Activated T-helper 1 cell treated with anti-CD3 and anti-CD28 coated beads, Interleukin-2, amount 50 U/mL, for 16 hours (primary cell): ENCODE measurements at places on chromosomes 6 and 20.

DNA sequence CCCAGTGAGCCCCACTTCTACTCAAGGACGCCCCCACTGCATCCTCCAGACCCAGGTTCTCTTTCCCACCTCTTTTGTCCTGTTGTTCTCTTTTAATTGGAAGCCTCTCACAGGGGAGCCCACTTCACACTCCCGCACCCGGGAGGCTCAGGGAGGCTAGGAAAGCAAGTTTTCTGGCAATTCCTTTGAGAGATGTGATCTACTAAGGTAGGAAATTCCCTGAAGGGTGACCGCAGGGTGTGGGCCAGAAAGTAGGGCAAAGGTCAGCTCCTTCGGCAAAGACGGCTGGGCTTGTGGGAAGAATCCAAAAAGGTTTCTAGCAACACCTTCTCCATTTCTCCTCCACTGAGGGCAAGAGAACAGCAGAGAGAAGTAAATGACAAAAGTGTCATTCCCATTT lies 98.1 kb upstream of the PTPN1 start:
- DNase-seq, result no peak

DNA sequence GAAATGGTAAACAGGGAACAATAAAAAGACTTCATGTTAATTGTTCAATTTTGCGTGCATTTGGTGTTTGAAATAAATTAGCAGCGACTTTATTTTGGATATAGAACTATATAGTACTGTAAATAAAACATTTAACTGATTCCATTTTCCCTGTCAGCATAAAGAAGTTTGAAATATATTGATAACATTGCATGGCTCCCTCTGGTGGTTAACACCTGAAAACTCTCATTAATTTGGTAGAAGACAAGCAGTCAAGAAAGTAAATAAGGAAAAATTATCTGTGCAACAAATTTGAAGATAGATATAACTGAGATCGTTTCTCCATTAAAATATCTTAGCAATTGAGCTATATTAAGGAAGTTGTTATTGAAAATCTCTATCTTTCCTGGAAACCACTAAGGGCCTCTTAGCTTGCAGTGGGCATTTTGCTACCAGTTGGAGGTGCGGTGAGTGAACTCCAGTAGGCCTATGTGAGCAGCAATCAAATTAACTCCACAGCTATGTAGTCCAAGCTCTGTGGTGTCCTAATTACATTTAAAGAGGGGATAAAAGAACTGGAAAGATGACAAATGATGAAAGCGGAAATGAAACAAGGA lies 435.7 kb upstream of the FKBP1C start:
- DNase-seq, result no peak

- DNase-seq, result no peak
These were observed 142.0 kb downstream of the RNASET2 start for GRCh38 chr6:166814390-166814789.

DNA sequence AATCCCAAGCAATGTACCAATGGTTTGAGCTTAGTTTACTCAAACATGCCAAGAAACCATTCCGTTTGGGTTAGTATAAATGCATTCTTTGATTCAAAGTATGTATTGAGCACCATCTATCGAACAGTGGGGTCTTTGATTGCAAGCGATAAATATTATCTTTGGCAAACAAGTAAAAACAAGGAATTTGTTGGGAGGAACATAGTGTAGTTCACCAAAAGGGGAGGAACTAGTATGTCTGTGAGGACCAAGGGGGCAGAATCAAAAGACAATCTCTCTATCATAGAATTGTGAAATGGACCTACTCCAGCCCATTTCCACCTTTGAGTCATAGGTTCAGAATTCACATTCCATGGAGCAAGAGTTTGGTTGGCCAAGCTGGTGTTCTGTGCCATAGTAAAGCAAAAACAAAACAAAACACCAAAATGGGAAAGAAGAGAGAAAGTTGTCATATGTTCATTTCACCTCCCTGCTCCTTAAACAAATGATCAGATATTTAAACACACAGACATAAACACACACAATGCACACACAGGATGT lies 266.0 kb downstream of the TSHZ2 start:
- no peak for DNase-seq

GRCh38 chr20:44495257-44495656 lies 19.6 kb downstream of the TTPAL start:
- DNase-seq, result no peak

- no peak for DNase-seq
These were observed 253.0 kb downstream of the QKI start for GRCh38 chr6:163667372-163668060.

DNA sequence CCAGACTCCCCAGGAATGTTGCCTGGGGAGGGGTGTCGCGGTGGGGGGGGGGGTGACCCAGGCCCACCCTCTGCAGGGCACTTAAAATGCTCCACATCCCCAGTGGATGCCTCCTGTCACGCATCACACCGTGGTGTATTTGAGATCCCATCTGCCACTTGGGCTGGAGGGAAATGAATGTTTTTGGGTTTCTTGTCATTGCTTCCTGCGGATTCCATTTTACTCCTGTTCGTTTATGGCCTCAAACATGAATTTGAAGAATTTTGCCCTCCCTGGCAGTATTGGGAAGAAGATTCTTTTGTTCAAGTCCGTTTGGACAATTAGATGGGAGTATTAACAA lies 544 bp upstream of the KHDC1 start:
- no peak for DNase-seq

DNA sequence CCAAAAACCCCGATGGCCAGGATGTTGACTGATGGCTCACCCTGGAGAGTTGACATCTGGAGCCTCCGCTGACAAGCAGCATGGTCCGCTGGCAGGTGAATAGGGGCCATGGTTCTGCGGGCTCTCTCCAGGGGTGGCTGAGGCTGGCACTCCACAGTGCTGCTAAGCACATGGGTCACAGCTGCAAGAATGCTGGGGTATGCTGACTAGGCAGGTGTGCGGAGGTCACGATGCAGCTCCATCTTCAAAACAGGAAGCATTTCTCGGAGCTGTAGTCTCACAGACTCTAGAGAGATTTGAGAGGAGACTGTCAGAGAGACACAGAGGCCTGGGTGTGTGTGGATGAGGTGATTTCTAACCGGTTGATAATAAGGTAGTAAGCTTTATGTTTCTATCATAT lies 341.6 kb downstream of the NRN1 start:
- no peak for DNase-seq

DNA sequence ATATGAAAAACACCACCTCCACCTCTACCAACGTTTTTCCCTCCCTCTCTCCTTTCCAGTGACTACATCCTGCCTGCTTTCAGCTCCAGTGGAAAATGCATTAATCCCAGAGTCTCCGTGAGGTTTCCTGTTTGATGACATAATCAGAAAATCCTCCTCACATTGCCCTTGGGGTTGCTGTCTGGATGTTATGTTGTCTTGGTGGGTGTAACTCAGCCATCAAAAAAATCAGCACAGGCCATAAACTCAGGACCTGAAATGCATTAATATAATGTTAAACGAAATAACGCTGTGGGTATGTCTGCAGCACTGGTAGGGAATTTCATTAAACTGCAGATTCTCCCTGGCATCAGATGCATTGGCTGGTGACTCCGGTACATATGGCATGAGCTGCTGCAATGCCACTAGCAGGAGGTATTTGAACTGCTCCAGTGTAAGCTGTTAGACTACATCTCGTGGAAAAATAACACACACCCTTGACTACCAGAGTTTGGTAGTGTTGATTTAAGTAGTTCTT lies 297.8 kb downstream of the PRL start:
- no peak for DNase-seq

DNA sequence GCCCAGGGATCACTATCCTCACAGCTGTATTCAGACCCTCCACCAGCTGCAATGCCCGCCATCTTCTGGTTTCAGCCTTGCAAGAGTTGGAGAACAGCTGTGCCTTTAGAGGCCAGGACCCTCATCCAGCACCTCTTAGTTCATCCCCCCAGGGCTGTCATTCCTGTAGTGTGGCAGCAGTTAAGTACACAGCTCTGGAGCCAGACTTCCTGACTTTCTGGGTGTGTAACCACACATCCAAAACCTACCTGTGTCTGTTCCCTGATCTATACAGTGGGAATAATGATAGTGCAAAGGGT lies 452 bp upstream of the TREM2 start:
- DNase-seq, result no peak

GRCh38 chr6:32176476-32177182 lies 745 bp upstream of the AGPAT1 start:
- no peak for DNase-seq

- no peak for DNase-seq
These were observed 124.3 kb downstream of the SCML4 start for GRCh38 chr6:107699697-107700325.

DNA sequence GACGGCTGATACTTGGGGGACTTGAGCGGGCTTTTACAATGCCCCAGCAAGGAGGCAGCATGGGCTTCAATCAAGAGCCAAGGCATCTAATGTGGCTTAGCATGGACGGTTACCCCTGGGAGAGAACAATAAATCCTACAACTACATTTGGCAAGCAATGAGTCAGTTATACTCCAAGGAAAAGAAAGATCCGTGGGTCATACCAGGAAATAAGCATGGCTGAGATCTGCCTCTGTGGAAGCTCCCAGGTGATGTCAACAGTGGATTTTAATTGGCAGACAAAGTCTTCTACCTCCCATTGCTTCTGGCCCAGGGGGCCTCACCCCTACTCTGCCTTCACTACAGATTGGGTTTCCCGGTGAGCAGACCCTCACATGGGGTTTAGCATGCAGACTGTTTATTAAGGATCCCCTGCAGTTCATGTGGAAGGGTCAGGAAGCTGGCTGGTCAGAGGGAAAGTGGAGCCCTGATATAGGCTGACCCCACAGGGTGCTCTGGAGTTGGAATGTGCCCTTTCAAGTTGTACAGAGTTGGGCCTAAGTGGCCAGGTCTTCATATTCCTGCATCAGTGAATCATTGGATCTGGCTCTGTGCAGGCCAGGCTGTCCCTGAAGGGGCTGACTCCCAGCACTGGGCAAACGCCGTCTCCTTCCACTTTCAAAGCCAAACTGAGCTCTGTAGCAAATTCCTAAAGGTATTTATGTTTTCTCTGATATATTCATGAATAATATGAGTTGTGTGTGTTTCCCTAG lies 91.3 kb upstream of the GGTLC1 start:
- no peak for DNase-seq

DNA sequence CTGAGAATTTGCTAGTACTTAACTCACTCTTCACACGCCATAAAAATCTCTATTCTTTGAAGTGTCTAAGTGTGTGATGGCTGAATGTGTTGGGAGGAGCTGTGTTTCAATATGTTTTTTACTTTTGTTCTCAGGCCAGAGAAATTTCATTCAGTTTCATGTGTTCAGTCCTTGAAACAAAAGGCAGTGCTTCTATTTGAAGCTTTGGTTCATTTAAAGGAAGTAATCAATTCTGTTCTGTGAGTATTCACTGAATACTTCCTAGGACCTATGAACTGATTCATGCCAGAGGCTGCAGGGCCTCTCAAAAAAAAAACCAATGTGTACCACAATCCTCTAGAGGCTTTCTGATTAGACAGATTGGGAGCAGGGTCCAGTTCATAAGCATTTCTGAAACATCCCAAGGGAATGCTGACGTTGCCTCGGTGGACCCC lies 12.4 kb upstream of the F13A1 start:
- no peak for DNase-seq

DNA sequence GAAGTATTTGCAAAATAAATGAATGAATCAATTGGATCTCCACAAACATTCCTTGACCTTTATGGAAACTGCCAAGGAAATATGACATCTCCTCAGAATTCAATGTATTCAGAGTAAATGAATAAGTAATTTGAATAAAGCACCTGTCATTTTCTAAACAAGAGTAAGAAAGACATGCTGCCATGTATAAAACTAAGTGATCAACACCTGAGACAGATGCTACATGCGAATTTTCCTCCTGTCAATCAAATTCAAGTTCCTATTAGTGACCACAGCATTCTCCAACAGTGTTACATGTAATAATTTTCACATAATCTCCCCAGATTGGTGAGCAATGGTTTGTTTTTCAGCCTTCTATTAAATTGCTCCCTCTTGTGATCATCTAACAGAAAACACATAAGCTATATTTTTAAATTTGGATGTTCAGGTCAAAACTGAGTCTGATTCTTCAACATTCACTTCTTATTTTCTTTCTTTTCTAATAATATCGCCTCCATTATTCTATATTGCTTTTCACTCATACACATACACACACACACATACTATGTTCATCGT lies 163.2 kb upstream of the RNF217 start:
- DNase-seq, result no peak

DNA sequence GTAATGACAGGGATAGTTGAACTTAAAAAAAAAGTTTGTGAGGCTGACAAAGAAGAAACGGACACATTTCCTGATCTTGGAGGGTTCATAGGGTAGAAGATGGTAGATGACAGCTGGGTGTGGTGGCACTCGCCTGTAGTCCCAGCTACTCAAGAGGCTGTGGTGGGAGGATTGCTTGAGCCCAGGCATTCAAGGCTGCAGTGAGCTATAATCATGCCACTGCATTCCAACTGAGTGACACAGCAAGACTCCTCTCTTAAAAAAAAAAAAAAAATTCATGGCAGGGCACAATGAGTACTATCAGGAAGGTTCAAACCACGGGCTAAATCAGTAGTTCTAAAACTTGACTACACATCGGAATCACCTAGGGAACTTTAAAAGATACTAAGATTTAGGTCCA lies 2.0 kb upstream of the MICA start:
- no peak for DNase-seq

GRCh38 chr6:110368284-110368683 lies 10.1 kb upstream of the METTL24 start:
- no peak for DNase-seq

DNA sequence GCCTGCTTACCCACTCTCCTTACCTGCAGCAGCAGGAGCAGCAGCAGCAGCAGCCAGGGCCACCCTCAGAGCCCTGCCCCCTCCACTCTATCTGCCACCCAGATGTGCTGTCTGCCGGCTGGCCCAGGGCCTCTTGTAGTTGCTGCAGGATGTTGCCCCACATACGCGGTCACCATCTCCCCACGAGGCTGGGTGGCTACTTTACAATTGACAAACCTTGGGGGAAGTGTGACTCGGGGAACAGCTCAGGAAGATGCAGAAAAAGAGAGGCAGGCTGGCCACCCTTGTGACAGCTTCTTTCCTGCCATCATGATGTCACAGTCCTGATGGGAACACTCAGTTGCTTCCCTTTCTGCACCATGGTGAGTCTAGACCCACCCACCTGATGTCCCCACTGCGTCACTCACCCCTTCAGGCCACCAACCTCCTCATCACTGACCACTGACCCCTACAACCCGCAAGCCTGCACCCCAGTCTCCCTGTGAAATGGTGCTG lies 14.5 kb downstream of the TREM1 start:
- DNase-seq, result no peak

- no peak for DNase-seq
These were observed 43.2 kb upstream of the BMP5 start for GRCh38 chr6:55918639-55919038.
